ENCODE measurements at places on chromosomes 2 and 18. TPM values are rescaled to one million over a fixed set of nuclear protein-coding genes. Genes with fewer than 3 reads are reported as not detected.

Gene CHRNA1
- 0.31 TPM for polyA plus RNA-seq

Gene RAB6C
- polyA plus RNA-seq: 0.09 TPM

GRCh38 chr2:86649119-86649947, 25.7 kb upstream of the RNF103 start:
- peak; percentile 17 for DNase-seq

GRCh38 chr2:100274566-100275199, 47.6 kb downstream of the LONRF2 start:
- DNase-seq: no peak

DNA sequence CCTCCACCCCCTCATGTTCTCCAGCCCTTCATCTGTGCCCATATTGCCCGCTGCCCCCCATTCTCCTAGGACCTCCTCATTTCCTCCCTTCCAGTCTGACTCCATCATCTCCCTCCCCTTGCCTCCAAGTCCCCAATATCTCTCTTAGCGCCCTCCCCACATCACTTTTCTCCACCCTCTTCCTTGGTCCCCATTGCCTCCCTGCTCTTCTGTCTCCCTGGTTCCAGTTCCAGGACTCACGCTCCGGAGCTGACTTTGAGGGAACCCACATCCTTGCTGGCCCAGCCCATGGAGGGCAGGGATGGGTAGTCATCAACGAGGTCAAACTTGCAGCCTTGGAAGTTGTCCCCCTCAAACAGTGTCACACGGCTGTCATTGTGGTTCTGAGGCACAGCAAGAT, 2.6 kb downstream of the CRYBA2 start:
- no peak for DNase-seq

DNA sequence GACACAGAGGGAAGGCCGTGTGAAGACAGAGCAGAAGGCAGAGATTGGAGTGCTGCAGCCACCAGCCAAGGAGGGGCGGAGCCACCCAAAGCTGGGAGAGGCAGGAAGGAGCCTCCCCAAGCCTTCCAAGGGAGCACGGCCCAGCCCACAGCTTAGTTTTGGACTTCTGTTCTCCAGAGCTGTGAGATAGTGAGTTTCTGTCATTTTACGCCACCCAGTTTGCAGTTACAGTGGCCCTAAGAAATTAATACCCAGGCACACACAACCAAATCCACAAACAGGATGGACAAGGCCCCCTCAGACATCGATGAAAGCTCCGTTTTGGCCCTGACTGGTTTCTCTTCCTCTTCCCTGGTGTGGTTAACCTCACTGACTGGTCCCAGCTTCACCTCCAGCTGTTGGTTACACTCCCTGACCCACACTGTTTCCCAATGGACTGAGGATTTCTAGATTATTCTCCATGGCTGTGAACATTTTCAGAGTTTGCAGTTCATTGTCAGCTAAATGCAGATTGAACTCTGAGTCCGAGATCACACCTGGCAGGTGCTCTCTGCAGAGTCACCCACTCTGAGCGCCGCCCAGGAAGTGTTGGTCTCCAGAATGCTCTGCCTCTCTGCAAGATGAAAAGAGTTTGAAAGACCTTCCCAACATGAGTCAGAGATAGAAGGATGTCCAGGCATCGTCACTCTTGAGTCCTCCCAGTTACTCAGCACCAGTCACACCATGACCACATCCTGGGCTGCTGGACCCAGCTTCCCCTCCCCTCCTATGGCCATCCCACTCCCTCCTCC, 100.2 kb downstream of the TWIST2 start:
- peak; percentile 36 for DNase-seq

Measured in left lung (tissue), 14 donors.